Type B pancreatic cell (in vitro differentiated cells): ENCODE measurements at places on chromosomes 13 and 19.

DNA sequence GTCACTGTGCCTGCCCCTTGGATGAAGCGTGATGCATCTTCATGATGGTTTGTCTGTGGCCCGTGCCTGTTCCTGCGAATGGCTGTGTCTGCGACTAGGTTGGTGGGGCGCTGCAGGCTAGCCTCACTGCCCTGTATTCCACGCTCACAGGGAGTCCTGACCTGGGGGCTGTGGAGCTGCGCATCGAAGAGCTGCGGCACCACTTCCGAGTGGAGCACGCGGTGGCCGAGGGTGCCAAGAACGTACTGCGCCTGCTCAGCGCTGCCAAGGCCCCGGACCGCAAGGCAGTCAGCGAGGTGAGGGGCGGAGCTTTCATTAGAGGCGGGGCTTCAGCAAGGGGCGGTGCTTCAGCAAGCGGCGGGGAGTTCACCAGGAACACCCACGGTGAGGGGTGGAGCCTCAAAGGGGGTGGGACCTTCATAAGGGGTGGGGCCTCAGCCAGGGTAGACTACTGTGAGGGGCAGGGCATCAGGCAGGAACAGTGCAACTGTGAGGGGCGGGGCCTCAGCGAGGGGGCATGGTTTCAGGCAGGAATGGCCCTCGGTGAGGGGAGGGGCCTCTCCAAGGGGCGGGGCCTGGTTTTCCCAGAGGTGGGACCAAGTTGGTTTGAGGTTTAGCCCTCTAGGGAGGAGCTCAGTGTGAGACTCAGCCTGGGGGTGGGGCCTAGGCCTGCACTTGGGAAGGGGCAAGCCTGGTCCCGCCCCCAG lies 17.2 kb downstream of the PKN1 start:
- DNase-seq, result no peak

DNA sequence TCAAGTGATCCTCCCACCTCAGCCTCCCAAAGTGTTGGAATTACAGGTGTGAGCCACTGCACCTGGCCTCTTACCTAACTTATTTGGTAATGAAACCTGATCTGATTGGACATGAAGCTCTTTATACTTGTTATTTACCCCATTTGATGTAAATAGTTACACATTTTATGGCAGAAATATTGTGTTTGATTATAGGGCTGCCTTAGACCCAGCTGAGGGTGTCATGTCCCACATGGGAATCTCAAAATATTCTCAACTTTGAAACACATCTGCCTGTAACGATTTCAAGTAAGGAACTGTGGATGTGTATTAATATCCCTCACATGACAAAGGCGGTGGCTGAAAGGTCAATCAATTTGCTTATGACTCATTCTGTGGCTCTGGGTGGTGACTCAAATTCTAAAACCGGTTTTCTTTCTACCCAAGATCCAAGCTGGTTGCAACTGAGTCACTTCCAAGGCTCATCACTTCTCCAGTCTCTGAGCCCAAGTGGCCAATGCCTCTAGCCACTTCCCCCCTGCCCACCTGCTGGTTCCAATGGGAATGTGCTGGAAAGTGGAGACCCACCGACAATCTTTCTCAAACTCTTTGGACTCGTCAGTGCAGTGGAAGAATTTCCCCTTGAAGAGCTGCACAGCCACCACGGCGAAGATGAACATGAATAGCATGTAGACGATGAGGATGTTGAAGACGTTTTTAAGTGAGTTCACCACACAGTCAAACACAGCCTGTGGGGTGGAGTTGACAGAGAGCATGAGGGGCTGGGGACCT lies 110.9 kb downstream of the IER2 start:
- DNase-seq, result no peak

DNA sequence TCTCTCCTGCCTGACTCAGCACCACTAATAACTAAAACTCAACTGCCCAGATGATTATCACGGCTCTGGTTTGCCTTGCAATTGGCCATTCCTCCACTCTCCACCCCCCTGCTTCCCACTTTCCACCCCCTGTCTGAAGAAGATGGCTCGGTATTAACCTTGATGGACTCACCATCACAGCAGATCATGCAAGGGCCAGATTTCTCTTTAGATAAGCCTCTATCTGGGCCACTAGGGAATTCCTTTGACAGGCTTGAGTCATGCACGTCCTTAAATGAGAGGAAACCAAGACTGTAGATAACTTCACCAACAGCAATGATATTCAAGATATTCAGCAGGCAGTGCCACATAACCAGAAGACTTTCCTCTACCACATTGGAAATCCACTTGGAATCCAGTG lies 131.1 kb upstream of the NBEA start:
- no peak for DNase-seq

GRCh38 chr13:41791056-41791455 lies 169.9 kb downstream of the VWA8 start:
- no peak for DNase-seq

GRCh38 chr13:44120849-44121755 lies 241.4 kb downstream of the LACC1 start:
- DNase-seq, result no peak

DNA sequence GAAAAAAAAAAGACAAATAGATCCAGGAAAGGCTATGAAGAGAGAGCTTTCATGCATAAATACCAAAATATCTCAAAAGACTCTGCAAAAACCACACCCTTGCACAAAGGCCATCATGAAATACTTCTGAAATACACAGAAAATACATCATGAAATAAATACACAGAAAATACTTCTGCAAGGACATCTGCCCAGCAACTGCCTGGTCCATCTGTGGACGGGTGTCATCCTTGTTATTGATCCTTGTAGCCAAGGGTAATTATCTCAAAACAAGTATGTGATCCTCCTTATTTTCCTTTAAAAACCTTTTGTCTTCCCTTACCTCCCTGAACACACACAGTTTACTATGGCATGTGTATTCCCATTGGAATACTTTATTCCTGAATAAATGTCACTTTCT lies 6.9 kb downstream of the USPL1 start:
- no peak for DNase-seq

- no peak for DNase-seq
Measured at GRCh38 chr19:33383720-33384292, 10.3 kb downstream of the CEBPG start.

DNA sequence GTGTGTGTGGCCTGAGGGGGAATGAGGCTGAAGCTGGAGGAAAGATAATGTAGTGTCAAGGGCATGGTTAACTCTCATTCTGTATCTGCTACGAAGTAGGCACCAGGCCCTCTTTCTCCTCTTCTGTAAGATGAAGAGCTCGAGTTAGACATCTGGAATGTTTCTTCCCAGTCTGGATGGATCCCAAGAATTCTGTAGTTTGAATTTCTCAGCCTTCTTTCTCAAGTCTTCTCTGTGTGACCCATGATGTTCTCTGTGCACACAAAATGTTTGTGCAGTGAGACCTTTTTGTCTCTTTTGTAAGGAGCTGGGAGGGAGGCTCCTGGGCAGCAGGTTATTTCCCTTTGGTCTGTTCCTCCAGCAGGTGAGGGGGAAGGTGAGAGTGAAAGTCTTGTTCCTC lies 13.7 kb downstream of the FGF9 start:
- no peak for DNase-seq

DNA sequence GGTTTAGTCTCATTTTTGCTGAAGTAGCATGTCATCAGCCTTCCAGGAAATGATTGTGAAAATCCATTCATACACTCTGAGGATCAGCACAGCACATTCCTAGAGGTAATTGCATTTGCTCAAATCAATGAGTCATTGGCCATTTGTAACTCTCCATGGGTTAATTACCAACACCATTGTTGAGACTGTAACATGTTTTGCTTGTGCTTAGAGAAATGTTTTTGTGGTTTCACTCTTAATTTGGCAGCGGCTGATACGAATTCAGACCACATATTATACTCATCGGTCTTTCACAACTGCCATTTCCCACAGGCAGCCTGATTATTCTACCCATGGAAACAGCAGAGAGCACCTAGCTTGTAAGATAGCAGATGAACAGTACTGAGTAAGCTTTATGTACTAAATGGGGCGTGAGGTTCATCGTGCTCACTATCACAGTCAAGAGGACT lies 110.3 kb downstream of the NHLRC3 start:
- DNase-seq, result no peak

DNA sequence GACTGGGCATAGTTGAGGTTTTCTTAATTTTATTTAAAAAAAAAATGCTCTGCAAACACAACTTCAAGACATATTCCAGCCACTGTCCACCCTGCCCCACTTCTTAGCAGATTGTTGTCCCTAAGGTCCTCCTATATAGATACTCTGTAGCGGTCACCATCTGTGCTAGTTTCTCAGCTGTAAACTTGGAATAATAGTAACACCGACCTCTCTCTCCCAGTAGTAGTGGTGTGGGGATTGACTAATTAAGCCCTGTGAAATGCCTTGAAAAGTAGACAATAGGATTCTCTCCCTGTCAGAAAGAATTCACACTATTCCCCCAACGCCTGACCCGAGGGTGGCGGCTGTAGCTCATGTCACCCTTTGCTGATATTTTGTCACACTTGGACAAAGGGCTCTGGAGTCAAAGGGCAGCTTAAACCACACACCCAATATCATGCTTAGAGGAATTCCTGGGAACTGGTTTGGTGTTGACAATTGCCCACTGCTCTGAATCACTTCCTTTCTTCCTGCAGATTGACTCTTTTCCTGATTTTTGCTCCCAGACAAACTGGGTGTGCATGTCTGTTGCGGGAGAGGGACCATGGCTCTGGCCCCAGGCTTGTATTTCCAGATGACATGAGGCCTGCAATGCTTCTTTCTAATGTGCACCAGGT lies 9.2 kb upstream of the SERP2 start:
- no peak for DNase-seq

DNA sequence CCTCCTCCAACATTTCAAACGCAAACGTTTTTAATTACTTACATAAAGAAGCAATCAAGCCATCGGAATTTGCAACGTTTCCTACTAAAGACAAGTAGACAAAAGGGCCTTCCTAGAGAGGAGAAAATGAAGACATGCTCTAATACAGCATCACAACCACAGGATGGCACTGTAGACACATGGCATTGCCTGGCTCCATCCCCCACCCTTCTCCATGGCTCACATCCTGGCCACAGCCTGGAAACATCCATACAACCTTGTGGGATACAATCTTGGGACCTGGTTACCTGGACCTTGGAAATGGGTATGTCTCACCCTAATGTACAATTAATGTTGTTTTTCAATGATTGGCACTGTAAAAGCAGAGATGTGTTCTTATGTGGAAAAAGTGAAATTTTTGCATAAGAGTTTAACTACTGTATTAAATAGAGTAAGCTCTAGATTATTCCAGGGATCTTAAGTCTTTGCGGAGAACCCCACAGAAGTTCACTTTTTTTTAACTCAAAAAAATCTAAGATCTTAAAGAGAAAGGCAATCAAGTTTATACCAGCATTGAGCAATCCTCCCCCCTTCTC lies 21.5 kb downstream of the EBPL start:
- no peak for DNase-seq

- DNase-seq, result no peak
Measured at GRCh38 chr13:61927648-61928047, 512.0 kb upstream of the PCDH20 start.

GRCh38 chr19:10776900-10777650 lies 58.9 kb downstream of the TMED1 start:
- DNase-seq, result no peak

DNA sequence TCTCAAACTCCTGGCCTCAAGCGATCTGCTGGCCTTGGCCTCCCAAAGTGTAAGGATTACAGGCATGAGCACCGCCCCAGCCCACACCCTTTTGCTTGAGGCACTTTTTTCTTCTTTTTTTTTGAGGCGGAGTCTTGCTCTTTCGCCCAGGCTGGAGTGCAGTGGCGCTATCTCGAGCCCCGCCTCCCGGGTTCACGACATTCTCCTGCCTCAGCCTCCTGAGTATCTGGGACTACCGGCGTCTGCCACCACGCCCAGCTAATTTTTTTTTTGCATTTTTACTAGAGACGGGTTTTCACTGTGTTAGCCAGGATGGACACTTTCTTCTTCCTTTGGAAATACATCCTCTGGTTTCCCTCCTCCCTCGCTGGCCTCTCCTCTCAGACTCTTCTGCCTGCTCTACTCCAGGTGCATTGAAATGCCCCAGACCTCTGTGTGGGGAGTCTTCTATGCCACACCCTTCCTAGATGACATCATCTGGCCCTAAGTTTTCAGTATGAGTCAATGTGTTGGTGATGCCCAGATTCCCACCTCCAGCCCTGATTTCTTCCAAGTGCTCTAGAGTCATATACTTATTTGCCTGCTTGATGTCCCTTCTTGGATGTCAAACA lies 20.7 kb upstream of the TPT1 start:
- DNase-seq, result no peak

GRCh38 chr19:44924243-44924725 lies 9.9 kb downstream of the APOC1 start:
- no peak for DNase-seq

- DNase-seq, result no peak
Measured at GRCh38 chr13:80782441-80782840, 441.5 kb upstream of the SPRY2 start.

GRCh38 chr19:33273881-33274662 lies 28.3 kb downstream of the CEBPA start:
- DNase-seq, result no peak

- DNase-seq, result no peak
Measured at GRCh38 chr19:4157164-4157563, 3.7 kb downstream of the CREB3L3 start.

- DNase-seq, result no peak
Measured at GRCh38 chr19:46356149-46357055, 9.5 kb downstream of the PPP5C start.

DNA sequence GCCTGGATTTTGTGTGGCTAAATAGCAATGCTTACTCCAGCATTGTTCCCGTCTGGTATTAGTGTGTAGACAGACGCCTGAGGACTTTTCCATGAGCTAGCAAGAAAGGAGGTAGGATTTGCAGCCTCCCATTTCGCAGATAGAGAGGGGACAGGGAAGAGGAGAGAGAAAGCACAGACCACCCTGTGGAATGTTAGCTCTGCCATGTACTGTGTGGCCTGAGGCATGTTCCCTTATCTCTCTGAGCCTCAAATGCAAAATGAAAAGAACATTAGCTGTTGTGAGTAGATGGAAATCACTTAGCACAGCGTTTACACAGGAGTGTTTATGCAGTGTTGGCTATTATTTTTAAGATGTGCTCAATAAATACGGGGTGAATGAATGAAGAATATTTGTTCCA lies 45.5 kb downstream of the OLFM4 start:
- no peak for DNase-seq

GRCh38 chr19:10544753-10545251 lies 1.1 kb downstream of the ATG4D start:
- no peak for DNase-seq

GRCh38 chr13:45219123-45219891 lies 18.5 kb upstream of the KCTD4 start:
- DNase-seq, result no peak

DNA sequence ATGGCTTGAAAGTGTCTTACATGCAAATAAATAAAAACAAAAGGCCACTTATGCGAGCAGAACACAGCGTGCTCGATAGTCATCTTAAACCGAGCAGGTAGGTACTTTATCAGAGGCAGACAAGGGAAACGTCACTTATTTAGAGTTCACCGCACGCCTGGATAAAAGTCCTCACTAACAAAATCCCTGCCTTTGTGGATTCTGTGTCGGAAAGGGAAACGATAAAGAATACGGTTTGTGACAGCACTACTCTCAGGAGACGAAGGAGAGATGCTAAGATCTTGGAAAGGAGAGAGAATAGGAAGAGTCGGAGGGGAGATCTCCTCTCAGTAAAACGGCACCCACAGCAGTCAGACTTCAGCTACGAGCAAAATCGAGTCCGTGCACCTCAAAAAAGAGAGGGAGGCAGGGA lies 581 bp downstream of the RCBTB1 start:
- DNase-seq, result no peak

GRCh38 chr19:39778763-39779162 lies at the start of gene LEUTX:
Gene LEUTX (plus strand): TSS chr19:39778854. CDS start chr19:39778921, 67 bp downstream.
- no peak for DNase-seq
